ENCODE measurements at places on chromosomes 16 and 17. TPM values are rescaled to one million over a fixed set of nuclear protein-coding genes. Genes with fewer than 3 reads are reported as not detected.

Gene ACSM2A
- total RNA-seq: not detected

Gene MRPL27
- 61.4 TPM for total RNA-seq

DNA sequence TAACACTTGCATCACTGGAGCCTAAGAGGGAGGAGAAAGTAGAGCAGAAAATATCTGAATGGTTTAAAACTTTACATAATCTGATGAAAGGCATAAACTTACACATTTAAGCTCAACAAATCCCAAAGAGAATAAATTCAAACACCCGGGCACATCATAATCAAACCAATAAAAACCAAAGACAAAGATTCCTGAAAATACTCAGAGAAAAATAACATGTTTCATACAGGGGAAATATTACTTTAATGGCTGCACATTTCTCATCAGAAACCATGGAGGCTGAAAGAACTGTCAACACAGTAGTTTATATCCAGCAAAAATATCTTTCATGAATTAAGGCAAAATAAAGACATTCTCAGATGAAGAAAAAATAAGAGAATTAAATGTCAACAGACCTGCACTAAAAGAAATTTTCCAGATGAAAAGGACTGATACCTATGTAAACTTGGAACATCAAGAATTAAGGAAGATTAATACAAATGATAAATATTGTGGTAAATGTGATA lies 34.2 kb downstream of the C16orf87 start:
- DNase-seq: no peak

DNA sequence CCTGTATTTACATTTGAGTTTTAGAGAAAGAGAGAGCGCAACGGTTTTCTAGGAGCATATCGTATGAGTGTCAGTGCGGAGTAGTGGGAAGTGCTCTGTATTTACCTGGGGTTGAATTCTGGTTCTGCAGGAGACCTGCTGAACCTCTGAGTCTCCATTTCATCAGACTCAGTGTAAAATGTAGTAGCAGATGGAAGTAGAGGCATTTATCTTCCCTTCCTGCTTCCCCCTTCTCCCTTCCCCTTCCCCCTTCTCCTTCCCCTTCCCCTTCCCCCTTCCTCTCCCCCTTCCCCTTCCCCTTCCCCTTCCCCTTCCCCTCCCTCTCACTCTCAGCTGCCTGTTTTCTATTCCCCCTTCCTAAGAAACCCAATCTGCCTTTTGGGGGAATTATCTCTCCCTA lies 426.9 kb downstream of the NPIPA7 start:
- no peak for DNase-seq
